Myometrial cell (primary cell): ENCODE measurements at places on chromosomes 13 and 19. TPM values are rescaled to one million over a fixed set of nuclear protein-coding genes. Genes with fewer than 3 reads are reported as not detected.

ANGPTL4 gene
- 9.8 and 9.9 TPM in 2 replicates for total RNA-seq

ZNF497 gene
- not detected in 2 replicates for total RNA-seq

APOC1 gene
- total RNA-seq = 6.6 and 16.7 TPM in 2 replicates

ICAM5 gene
- total RNA-seq = 4.3 and 8.4 TPM in 2 replicates

FLT3 gene
- not detected in 2 replicates for total RNA-seq

PDCD5 gene
- total RNA-seq = 155 and 168 TPM in 2 replicates

TGFBR3L gene
- total RNA-seq = 25.4 TPM in 1 of 2 replicates, not detected in the other

ZNF317 gene
- total RNA-seq = 9.5 and 10.6 TPM in 2 replicates

LIPE gene
- 2.0 and 7.3 TPM in 2 replicates for total RNA-seq

ATP1A3 gene
- 0.29 and 0.89 TPM in 2 replicates for total RNA-seq

ACP7 gene
- total RNA-seq = not detected in 2 replicates

APBA3 gene
- total RNA-seq = 20.8 and 27.5 TPM in 2 replicates

NCR1 gene
- total RNA-seq = not detected in 2 replicates

PDE4C gene
- total RNA-seq = not detected in 2 replicates

PEAK3 gene
- total RNA-seq = not detected in 2 replicates
